Mammary epithelial cell (primary cell): ENCODE measurements at places on chromosomes 11 and 22. TPM values are rescaled to one million over a fixed set of nuclear protein-coding genes. Genes with fewer than 3 reads are reported as not detected.

CXCR5 gene
- not detected for polyA plus RNA-seq

DNA sequence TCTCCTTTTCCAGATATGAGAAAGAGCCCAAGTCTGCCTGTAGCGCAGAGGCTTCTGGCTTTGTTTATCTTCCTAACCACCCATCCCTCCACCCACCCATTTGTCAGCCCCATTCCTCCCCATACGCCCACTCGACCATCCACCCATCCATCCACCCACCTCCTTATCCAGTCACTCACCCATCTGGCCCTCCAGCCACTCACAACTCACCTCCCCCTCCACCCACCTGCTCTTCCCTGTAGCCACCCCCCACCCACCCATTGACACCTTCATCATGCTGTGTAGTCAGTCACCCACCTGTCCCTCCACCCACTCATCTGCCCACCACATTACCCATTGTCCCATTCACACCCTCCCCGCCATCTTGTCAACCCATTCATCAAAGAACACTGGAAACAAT is 5.5 kb downstream of the CST6 start:
- DNase-seq: no peak

SYT7 gene
- 6.9 TPM for polyA plus RNA-seq

DNA sequence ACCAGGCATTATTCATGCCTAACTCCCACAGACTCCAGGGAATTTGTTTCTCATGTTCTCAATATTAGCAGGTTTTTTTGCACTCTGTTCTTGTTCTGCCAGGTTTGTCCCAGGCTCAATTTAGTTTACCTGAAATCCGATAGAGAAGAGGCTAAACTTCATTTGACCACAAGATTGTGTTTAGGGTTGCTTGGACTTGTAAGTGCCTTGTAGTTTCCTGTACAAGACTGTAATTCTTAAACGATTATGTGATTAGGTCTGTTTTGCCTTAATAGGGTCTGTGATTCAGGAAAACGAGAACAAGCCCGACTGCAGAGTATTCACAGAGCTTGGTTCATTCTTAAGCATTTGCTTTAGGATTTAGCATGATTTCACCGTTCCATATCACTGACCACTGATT is 1.8 kb downstream of the PRSS23 start:
- peak; percentile 60 for DNase-seq

GRCh38 chr22:26953012-26953883 is 295.9 kb downstream of the MIAT start:
- no peak for DNase-seq

DNA sequence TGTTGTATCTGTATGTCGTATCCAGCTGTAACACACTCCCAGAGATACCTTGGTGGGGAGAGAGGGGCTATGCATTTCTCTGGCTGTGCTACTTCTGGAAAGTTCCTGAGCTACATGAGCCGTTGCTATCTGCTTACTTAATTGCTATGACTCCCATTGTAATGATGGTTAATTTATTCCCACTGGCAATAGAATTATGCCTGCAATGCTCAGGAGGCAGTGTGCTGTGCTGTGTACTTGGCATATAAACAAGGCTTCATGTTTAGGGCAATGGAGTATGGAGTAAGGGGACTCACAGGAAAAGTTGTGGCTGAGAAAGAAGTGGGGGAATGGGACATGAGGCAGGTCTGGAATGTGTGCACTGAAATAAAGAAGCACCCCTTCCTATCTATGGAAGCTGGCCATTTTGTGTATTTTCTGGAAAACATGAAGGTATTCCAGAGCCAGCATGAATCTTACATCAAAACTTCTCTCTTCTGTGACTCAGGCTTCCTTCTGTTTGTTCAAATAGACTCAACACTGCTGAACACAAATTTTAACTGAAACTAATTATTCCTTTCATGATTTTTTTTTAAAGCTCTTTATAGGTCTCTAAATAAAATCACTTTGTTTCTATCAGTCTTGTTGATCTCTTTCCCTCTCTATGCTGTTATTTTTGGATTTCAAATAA is 40.6 kb downstream of the CD44 start:
- no peak for DNase-seq

BTBD18 gene
- polyA plus RNA-seq: not detected

DNA sequence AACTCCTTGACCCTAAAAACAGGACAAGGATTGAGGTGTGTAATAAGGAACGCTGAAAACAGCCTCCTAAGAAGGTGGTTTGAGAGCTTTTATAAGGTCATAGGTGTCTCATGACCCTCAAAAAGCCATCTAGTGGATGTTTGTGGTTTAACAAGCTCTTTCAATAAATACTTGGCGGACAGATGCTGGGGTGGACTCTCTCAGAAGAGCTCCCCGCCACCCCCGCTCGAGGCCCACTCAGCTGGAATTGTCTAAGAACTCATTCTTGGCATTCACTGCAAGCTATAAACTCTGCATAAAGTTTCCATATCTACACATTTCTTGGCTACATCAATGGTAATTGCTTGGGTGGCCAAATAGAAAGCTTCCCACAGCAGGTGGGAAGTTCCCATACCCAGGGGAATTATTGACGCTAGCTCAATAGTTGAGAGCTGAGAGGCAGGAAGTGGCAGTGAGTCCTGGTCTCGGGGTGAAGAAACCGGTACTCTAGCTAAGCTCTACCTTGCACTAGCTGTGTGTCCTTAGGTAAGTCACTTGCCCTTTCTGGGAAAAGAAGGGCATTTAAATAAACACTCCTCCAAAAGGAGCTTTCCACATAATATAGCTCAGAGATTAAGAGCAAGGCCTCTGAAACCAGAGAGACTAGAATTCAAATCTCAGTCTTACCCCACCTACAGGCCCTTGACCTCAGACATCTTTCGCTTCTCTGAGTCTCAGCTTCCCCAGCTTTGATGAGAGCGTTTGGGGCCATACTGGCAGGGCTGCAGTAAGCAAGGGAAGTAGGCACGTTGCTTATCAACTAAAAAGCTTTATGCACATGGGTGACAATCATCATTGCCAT is 6.4 kb downstream of the MS4A15 start:
- no peak for DNase-seq

VPS37C gene
- polyA plus RNA-seq: 9.9 TPM

GRCh38 chr22:31230871-31231621 is 18.9 kb downstream of the LIMK2 start:
- DNase-seq: peak; percentile 16

- DNase-seq: peak; percentile 46
Observed at GRCh38 chr11:71489311-71490043, 36.5 kb downstream of the NADSYN1 start.

LINC01488 gene
- not detected for polyA plus RNA-seq

DNA sequence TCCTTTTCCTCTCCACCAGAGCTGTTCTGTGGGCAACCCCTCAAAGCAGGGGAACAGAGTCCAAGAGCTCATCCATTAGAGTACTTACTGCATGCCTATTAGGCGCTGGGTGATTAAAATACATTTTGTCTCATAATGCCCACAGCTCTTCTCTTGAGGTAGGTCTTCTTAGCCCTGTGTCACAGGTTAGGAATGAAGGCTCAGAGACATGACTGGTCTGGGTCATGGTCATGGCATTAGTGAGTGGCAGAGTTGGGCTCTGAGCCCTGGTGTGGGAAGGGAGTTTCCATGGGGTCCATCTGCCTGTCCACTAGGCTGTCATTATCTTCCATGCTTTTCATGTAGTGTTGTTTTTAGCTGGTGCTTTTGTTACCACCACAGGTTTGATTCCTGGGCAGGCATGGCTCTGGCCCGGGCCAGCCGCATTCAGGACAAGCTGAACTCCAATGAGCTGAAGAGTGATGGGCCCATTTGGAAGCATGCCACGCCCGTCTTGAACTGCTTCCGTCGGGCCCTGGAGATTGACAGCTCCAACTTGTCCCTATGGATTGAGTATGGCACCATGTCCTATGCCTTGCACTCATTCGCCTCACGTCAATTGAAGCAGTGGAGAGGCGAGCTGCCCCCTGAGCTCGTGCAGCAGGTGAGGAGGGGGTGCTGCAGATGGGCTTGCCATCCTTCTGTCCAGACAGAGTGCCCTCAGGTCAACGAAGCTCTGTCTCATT is 76.1 kb downstream of the CABIN1 start:
- DNase-seq: no peak

OR2AT4 gene
- not detected for polyA plus RNA-seq

DNA sequence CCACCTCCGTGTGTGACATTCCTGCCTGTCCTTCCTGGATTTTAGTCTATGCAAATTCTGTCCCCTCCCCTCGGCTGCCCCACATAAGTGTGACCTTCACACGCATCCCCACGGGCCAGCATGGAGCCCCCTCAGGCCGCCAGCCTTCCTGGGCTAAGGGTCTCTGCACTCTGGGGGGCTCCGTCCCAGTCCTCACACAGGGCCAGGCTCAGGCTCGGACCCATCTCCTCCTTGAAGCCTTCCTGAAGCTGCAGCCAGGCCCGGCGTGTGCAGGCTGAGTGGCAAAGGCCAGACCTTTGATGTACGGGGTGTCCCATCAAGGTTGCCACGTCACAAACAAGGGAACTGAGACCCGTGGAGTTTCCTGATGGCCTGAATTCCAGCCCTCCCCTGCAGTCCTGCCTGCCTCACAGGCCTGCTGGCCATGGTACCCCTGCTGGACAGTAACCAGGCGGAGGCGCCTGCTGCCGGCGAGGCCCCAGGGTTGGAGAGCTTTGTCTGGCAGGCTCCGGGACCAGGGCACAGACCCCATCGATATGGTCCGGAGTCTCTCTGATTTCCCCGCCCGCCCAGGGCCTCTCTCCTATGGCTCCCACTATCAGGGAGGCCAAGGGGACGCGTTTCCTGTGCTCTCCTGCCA is 791.7 kb downstream of the BRD1 start:
- no peak for DNase-seq

DNA sequence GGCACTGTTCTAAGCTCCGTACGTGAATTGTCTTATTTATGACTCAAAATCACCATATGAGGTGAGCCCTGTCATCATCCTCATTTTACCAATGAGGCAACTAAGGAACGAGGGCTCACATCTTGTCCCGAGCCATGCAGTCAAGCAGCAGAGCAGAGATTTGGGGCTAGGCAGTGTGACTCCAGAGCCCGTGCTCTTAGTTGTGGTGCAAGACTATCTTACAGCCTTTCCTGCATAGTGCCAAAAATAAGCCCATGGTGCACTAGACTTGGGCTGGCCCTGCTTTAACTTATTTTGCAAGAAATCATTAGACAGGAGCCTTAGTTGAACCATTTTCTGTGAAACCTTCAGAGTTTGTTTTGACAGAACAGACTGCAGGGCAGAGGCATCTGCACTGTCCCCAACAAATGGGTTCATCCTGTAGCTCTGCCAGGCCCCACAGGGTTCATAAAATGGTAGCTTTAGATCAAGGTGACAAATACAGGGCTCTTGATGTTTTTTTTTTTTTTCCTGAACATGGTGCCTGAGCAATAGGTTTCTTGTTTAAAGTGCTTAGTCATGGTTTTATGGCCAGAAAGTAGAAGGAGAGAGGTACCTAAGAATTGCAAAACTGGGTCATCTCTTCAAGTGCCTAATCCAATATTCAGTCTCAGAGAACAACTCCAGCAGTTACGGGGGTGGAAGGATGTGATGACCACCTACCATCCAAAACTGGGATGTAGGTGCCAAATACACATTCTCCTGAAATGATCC is 56.6 kb downstream of the BMAL1 start:
- DNase-seq: peak; percentile 46

GRCh38 chr11:114138411-114138810 is 78.9 kb downstream of the ZBTB16 start:
- DNase-seq: no peak

GRCh38 chr11:41786087-41786486 is 326.6 kb upstream of the LRRC4C start:
- peak; percentile 30 for DNase-seq

TREH gene
- polyA plus RNA-seq: not detected

DNA sequence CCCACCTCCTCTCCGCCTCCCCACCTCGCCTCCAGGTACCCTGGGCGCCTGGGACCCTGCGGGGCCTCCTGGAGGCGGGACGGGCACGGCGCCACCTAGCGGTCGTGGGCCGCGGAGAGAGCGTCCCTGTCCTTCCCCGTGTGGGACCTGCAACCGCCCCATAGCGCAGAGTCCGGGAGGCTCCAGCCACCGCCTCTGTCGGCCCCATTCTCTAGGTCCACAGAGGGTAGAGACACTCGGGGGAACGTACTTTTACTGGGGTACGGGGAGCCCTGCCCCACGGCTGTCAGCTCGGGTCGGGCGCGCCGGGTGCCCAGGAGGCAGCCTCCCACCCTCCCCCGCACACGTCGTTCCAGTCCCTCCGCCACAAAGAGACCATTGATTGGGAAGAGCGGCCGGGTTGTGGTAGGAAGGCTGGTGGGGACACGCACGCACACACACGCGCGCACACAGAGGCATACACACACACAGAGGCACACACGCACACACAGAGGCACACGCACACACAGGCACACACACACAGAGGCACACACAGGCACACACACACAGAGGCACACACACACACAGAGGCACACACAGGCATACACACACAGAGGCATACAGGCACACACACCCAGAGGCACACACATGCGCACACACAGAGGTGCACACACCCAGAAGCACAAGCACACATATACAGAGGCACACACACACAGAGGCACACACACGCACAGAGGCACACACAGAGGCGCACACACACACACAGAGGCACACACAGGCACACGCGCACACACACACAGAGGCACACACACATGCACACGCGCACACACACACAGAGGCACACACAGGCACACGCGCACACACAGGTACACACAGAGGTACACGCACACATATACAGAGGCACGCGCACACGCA is 12.6 kb upstream of the NECTIN1 start:
- DNase-seq: no peak

DNA sequence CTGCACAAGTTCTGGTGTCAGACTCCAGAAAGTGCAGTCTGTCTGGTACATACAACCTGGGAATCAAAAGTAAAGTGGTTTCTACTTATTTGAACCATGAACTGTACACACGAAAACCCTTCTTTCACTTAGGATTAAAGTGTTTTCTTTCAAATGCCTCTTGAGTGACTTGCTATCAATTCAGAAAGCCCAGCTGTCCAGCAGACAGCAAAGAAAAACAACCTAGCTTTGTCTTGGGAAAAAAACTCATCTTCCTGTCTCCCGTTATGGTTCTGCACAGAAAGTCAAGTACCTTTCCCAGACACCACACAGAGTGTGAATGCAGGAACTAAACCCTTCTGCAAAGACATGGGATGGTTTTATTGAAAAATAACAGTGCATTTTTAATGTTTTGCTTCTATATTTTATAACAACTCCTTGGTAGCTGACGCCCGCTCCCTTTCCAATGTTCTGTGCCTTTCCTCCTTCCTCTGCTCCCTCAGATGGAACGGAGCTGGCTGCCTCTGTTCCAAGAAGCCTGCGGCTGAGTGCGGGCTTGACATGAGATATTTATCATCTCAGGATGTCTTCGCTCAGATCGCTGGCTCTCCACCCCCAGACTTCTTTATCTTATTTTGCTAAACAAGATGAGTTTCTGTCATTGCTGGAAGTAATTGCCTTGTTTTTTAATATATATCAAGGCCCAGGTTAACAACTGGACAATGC is 322.3 kb upstream of the B3GAT1 start:
- no peak for DNase-seq

DNA sequence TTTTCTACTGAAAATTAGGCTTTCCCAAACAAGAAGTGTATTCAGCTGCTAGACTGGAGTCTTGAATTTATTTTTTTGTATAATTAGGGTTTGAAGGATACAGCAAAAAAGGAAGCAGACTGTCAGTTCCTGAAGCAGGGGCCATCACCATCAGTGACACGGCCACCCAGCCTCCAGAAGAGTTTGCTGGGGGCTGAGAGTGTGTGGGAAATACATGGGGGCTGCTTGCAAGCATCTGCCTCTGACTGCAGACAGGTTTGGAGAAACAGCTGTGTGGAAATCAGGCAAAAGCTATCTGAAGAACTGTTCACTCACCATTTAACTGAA is 23.0 kb downstream of the FZD4 start:
- DNase-seq: no peak
